Activated CD4-positive, alpha-beta memory T cell treated with anti-CD3 and anti-CD28 coated beads, Interleukin-2, amount 10 ng/mL, durations not matched to agents 7 days and 5 days (primary cell): ENCODE measurements at places on chromosomes 12 and 14. TPM values are rescaled to one million over a fixed set of nuclear protein-coding genes. Genes with fewer than 3 reads are reported as not detected.

DPPA3 gene
- not detected for total RNA-seq

NANOG gene
- total RNA-seq, result not detected

C1S gene
- 1.7 TPM for total RNA-seq

C12orf50 gene
- not detected for total RNA-seq

SYT1 gene
- total RNA-seq, result not detected

KRT75 gene
- total RNA-seq, result not detected

TAS2R8 gene
- total RNA-seq, result not detected

SERPINA10 gene
- not detected for total RNA-seq

TAC3 gene
- total RNA-seq, result not detected

MYF6 gene
- total RNA-seq, result not detected

RALGAPA1 gene
- total RNA-seq, result 32.8 TPM

TGFB3 gene
- total RNA-seq, result 2.1 TPM

SDSL gene
- not detected for total RNA-seq

PRH2 gene
- not detected for total RNA-seq

BIN2 gene
- total RNA-seq, result 214 TPM

PTPRO gene
- 2.5 TPM for total RNA-seq

NEUROD4 gene
- total RNA-seq, result not detected

HVCN1 gene
- 12.9 TPM for total RNA-seq

MUCL1 gene
- not detected for total RNA-seq

B3GNT4 gene
- 2.8 TPM for total RNA-seq

KLRK1 gene
- 0.43 TPM for total RNA-seq

KTN1 gene
- total RNA-seq, result 96.7 TPM

ACACB gene
- 9.7 TPM for total RNA-seq

CCDC197 gene
- total RNA-seq, result not detected
